ENCODE measurements at places on chromosomes 11 and 22. TPM values are rescaled to one million over a fixed set of nuclear protein-coding genes. Genes with fewer than 3 reads are reported as not detected.

Gene ADAMTS8
- 7.0 TPM for total RNA-seq

- no peaks in the 10 kb centered on the region for H3K27me3 ChIP-seq
- no peak overlapping the region for H3K27ac ChIP-seq
- no peaks in the 10 kb centered on the region for H3K36me3 ChIP-seq
- H3K4me3 ChIP-seq, result no peak overlapping the region
- no peak for DNase-seq
- no peaks in the 10 kb centered on the region for H3K4me1 ChIP-seq
These were observed 23.2 kb upstream of the IGLL1 start for GRCh38 chr22:23603266-23603665.

DNA sequence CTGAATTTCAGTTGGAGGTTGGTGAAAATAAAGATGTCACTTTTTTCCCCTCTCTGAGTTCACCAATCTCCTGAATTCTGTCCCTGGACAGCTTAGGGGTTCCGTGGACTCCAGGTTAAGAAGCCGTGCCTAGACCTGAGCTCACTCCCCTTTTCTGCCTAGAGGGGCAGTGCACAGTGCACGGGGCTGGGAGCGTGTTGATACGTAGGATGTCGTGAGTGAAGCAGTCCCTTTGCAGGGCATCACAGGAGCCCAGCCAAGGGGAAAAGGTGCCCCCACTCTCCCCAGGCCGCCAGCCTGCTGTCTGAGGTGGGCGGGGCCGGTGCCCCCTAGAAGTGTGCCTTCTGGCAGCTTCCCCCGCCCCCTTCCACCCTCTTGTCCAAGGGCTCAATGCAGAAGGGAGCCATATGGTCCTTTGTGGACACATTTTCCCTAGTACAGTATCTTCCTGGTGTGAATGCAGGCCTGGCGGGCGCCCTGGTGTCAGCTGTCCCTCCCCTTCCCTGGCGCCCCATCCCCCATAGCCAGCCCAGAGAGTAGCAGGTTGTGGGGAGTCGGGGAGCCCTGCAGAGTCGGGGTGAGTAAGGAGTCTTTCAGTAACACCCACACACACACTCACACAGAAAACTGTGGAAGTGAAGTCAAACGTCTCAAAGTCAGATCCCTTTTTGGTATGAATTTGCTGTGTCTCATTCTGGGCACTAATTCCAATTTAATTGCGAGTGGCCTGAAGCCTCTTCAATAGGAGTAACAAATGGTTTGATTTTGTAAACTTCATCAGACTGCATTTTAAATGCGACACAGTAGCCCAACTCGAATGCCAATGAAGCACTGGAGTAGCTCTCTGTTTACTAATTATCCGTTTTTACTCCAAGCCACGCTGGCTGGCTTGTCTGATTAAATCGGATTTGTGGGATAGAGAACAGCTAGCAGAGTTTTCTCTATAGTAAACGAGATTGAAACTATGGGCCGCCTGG, 67.5 kb upstream of the NNMT start:
- no peak overlapping the region for H3K27ac ChIP-seq
- no peaks in the 10 kb centered on the region for H3K36me3 ChIP-seq
- DNase-seq, result no peak

Gene NNMT
- total RNA-seq, result 84.5 TPM

Gene RFPL1
- not detected for total RNA-seq

Gene GAS2
- not detected for total RNA-seq

GRCh38 chr22:41826021-41826420, 6.9 kb upstream of the SREBF2 start:
- H3K4me1 ChIP-seq, result no peaks in the 10 kb centered on the region
- no peak overlapping the region for H3K4me3 ChIP-seq
- no peaks in the 10 kb centered on the region for H3K36me3 ChIP-seq
- peak overlapping the region; percentile 21 for H3K27ac ChIP-seq
- DNase-seq, result no peak
- H3K27me3 ChIP-seq, result no peaks in the 10 kb centered on the region

GRCh38 chr22:44396021-44396726, 83.4 kb upstream of the SHISAL1 start:
- H3K36me3 ChIP-seq, result no peaks in the 10 kb centered on the region
- H3K27ac ChIP-seq, result no peak overlapping the region
- peak; percentile 6 for DNase-seq
- no peaks in the 10 kb centered on the region for H3K27me3 ChIP-seq

Gene SLC22A25
- not detected for total RNA-seq

Gene PRG2
- total RNA-seq, result 0.21 TPM

DNA sequence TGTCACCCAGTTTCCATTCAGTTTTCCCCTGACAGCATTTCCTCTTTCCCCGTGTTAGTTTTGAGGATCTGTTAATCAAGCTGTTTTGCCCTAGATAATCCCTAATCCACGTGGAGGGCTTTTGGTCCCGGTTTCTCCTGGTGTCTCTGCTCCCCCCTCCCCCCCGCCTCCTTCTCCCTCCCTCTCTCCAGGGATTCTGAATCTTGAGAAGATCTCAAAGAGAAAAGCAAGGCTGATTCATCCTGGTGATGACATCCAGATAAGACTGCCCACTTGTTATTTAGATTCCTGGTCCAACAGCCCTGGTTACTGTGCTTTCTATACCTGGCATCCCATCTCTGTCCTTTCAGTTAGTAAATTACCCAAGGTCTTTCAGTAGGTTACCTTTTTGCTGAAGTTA, 59.4 kb downstream of the KCNA4 start:
- DNase-seq, result no peak
- H3K4me1 ChIP-seq, result no peaks in the 10 kb centered on the region
- H3K27ac ChIP-seq, result no peak overlapping the region

- DNase-seq, result no peak
- H3K27me3 ChIP-seq, result no peaks in the 10 kb centered on the region
- no peaks in the 10 kb centered on the region for H3K4me1 ChIP-seq
These were observed 110.5 kb downstream of the ZNF280B start for GRCh38 chr22:22397875-22398524.

- H3K4me1 ChIP-seq, result no peaks in the 10 kb centered on the region
- H3K4me3 ChIP-seq, result no peak overlapping the region
- no peak for DNase-seq
- H3K36me3 ChIP-seq, result no peaks in the 10 kb centered on the region
These were observed 468.2 kb downstream of the MIAT start for GRCh38 chr22:27125539-27125938.

- no peak for DNase-seq
- no peaks in the 10 kb centered on the region for H3K4me1 ChIP-seq
- H3K36me3 ChIP-seq, result no peaks in the 10 kb centered on the region
- no peaks in the 10 kb centered on the region for H3K27me3 ChIP-seq
- H3K27ac ChIP-seq, result no peak overlapping the region
These were observed 82.3 kb downstream of the C11orf91 start for GRCh38 chr11:33618351-33618710.

DNA sequence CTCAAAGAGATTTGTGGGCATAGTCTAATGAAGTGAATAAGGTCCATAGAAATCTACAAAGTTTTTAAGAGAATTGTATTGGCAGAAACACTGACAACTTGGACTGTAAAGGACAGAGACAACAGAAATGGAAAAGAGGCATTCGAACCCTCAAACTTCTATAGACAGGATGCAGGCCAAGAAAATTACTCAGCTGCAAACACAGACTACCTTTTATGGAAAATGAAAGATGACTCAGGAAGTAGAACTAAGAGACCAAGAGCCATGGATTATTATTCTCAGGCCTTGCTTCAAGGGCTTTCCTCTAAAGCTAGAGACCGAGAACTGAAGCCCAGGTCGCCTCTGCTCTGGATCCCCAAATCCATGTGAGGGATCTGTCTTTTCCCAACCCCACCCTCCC, 3.8 kb upstream of the PELI3 start:
- no peak overlapping the region for H3K27ac ChIP-seq
- H3K4me1 ChIP-seq, result peaks cover 4% of the 10 kb centered on the region
- no peak for DNase-seq
- no peak overlapping the region for H3K4me3 ChIP-seq

- H3K4me3 ChIP-seq, result peak overlapping the region; percentile 85
- no peaks in the 10 kb centered on the region for H3K4me1 ChIP-seq
- DNase-seq, result no peak
- H3K36me3 ChIP-seq, result no peaks in the 10 kb centered on the region
- no peaks in the 10 kb centered on the region for H3K27me3 ChIP-seq
These were observed 2.3 kb downstream of the MALAT1 start for GRCh38 chr11:65501186-65501471.

Gene CSRP3
- not detected for total RNA-seq

Gene DDX25
- 1.1 TPM for total RNA-seq

- DNase-seq, result no peak
- H3K27ac ChIP-seq, result no peak overlapping the region
- H3K36me3 ChIP-seq, result no peaks in the 10 kb centered on the region
- no peaks in the 10 kb centered on the region for H3K27me3 ChIP-seq
- no peak overlapping the region for H3K4me3 ChIP-seq
These were observed 12.2 kb upstream of the CCDC89 start for GRCh38 chr11:85698195-85698594.

GRCh38 chr22:24181996-24182899, 961 bp downstream of the SUSD2 start:
- H3K27ac ChIP-seq, result peak overlapping the region; percentile 47
- no peak for DNase-seq
- no peak overlapping the region for H3K4me3 ChIP-seq
- H3K4me1 ChIP-seq, result no peaks in the 10 kb centered on the region
- H3K27me3 ChIP-seq, result no peaks in the 10 kb centered on the region

Gene MYBPC3
- 0.09 TPM for total RNA-seq

GRCh38 chr22:18927573-18927972, 8.5 kb downstream of the PRODH start:
- H3K4me1 ChIP-seq, result no peaks in the 10 kb centered on the region
- no peak overlapping the region for H3K4me3 ChIP-seq
- H3K27ac ChIP-seq, result no peak overlapping the region
- no peak for DNase-seq
- H3K27me3 ChIP-seq, result no peaks in the 10 kb centered on the region

GRCh38 chr11:63520606-63521170, 14.8 kb downstream of the LGALS12 start:
- H3K27ac ChIP-seq, result no peak overlapping the region
- H3K4me3 ChIP-seq, result no peak overlapping the region
- DNase-seq, result no peak
- no peaks in the 10 kb centered on the region for H3K27me3 ChIP-seq

- H3K4me1 ChIP-seq, result no peaks in the 10 kb centered on the region
- DNase-seq, result no peak
- no peaks in the 10 kb centered on the region for H3K27me3 ChIP-seq
- H3K27ac ChIP-seq, result no peak overlapping the region
These were observed 13.0 kb upstream of the REXO2 start for GRCh38 chr11:114426280-114426679.

- DNase-seq, result no peak
- H3K27ac ChIP-seq, result no peak overlapping the region
- no peak overlapping the region for H3K4me3 ChIP-seq
- H3K36me3 ChIP-seq, result no peaks in the 10 kb centered on the region
- H3K27me3 ChIP-seq, result no peaks in the 10 kb centered on the region
These were observed 914.5 kb downstream of the METTL15 start for GRCh38 chr11:29022676-29023075.

DNA sequence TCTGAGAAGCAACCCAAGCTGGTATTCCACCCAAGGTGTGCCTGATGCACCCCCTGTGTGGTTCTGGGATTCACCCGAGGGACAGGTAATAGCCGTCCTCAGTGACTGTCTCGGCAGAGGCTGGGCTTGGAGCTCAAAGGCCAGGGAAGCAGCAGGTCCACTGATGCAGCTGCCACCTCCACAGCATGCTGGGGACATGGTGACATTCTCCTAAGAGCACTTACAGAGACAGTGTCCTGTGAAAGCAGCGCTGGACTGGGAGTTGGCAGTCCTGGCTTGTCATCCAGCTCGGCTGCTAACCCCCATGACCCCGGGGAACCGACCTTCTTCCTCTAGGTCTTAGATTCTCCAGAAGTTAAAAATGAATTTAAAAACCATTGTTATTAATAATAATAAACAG, 72.8 kb downstream of the RPUSD4 start:
- no peak overlapping the region for H3K4me3 ChIP-seq
- peaks cover 23% of the 10 kb centered on the region for H3K4me1 ChIP-seq
- H3K27me3 ChIP-seq, result no peaks in the 10 kb centered on the region
- H3K36me3 ChIP-seq, result no peaks in the 10 kb centered on the region
- peak overlapping the region; percentile 85 for H3K27ac ChIP-seq

DNA sequence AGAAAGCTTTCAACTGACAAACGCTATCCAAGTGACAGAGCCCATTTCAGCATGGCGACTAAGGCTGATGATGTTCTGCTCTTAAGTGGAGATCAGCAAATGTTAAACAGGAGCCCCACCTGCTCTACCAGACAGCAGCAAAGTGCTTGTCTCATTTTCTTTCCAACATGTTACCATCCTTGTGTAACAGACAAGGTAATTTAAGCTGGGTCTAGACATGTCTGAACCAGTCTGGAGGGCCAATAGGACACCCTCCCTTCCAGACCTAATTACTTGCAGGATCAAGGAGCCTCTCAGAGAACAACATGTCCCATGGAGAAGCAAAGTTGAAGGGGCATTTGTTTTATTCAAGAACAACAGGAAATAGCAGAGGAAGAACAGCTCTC, 3.9 kb upstream of the LMO2 start:
- DNase-seq, result no peak
- no peak overlapping the region for H3K4me3 ChIP-seq
- no peaks in the 10 kb centered on the region for H3K27me3 ChIP-seq
- H3K27ac ChIP-seq, result no peak overlapping the region

- H3K36me3 ChIP-seq, result no peaks in the 10 kb centered on the region
- H3K27ac ChIP-seq, result no peak overlapping the region
- H3K4me3 ChIP-seq, result no peak overlapping the region
- no peaks in the 10 kb centered on the region for H3K4me1 ChIP-seq
- H3K27me3 ChIP-seq, result no peaks in the 10 kb centered on the region
These were observed 148.1 kb downstream of the DYNC2H1 start for GRCh38 chr11:103257360-103257759.

Gene SMIM35
- total RNA-seq, result not detected

Gene BCO2
- 15.3 TPM for total RNA-seq

GRCh38 chr11:46383974-46384701, 2.7 kb downstream of the MDK start:
- peaks cover 3% of the 10 kb centered on the region for H3K27me3 ChIP-seq
- no peaks in the 10 kb centered on the region for H3K36me3 ChIP-seq
- no peak for DNase-seq
- H3K4me1 ChIP-seq, result no peaks in the 10 kb centered on the region
- no peak overlapping the region for H3K27ac ChIP-seq

DNA sequence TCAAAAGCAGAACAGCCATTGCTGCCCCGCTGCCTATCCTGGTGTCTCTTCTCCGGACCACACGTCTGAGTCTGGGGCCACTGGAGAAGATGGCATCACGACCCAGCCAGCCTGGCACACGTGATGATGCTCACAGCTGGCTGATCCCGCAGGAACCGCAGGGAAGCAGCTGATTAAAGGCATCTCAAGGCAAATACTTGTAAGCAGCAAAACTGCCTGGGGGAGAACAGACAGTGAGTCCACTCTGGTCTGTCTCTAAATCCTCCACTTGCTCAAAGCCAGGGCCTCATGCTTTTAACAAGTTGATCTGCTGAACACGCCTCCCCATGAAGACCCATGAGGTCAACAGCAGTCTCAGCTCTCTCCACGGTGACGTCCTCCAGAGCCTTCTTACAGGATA, 108.6 kb downstream of the BRD1 start:
- no peak overlapping the region for H3K4me3 ChIP-seq
- H3K27me3 ChIP-seq, result no peaks in the 10 kb centered on the region
- no peak overlapping the region for H3K27ac ChIP-seq
- H3K36me3 ChIP-seq, result no peaks in the 10 kb centered on the region
- DNase-seq, result no peak
- no peaks in the 10 kb centered on the region for H3K4me1 ChIP-seq

Gene KRTAP5-8
- total RNA-seq, result not detected

Measured in uterus (tissue), 4 donors.